ENCODE measurements at places on chromosomes 1 and 21. TPM values are rescaled to one million over a fixed set of nuclear protein-coding genes. Genes with fewer than 3 reads are reported as not detected.

DNA sequence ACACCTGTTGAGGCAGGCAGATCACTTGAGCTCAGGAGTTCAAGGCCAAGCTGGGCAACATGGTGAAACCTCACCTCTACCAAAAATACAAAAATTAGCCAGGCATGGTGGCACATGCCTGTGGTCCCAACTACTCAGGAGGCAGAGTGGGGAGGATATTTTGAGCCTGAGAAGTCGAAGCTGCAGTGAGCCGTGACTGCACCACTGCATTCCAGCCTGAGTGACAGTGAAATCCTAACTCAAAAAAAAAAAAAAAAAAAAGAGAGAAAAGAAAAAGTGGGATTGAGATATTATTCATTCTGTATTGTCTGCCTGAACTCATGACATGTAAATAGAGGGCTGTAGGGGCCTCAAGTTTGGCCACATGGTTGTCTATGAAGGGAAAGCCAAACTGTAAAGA lies 37.3 kb downstream of the WNT2B start:
- DNase-seq = no peak

GRCh38 chr1:38508232-38508631 lies 351.3 kb downstream of the RRAGC start:
- DNase-seq = no peak

DNA sequence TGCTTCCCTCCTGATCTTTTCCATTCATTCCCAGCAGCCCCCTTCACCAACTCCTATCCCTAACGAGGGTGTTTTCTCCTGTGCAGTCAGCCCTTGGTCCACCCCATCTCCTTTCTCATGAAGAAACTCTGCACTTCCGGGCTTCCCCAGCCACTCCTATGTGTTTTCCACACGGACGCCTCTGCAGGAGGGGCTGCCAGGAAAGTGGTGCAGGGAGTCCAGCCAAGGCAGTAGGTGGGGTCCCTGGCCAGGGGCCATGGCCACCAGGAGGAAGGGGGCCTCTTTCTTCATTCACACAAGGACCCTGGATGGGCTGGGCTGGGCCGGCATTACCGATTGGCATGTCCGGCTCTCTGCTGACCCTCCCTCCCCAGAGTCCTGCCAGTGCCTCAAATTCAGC lies 72.8 kb upstream of the EFHD2 start:
- no peak for DNase-seq

DNA sequence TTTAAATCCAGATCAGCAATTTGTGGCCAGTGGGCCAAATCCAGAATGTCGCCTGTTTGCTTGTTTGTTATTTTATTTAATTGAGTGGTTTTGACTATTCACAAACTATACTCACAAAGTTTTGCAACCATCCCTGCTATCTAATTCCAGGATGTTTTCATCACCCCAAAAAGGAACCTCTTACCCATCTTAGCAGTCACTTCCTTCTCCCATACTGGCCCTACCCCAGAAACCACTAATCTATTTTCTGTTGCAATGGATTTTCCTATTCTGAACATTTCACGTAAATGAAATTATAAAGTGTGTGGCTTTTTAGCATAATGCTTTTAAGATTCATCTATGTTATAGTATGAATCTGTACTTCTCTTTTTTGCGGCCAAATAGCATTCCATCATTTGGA lies 41.3 kb downstream of the WDTC1 start:
- no peak for DNase-seq

GRCh38 chr1:106677721-106678120 lies 378.8 kb upstream of the PRMT6 start:
- no peak for DNase-seq

DNA sequence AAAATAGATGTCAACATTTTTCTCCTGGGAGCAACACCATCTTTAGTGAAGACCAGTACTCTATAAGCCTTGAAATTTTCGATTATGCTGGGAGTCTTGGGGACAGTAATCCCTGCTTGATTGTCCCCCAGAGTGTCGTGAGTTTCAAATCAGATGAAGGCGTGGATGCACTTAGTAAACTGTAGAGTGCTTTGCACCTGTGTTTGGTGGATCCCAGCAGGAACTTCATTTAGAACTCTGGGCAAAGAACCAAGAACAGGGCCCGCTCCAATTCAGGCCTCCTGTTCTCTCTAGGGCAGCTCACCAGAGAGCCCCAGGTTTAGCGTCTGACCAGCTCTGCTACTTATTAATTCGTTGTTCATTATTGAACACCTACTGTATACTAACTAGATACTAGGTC lies 1.5 kb downstream of the GPX7 start:
- DNase-seq = no peak

- no peak for DNase-seq
Measured at GRCh38 chr1:94156096-94156625, 35.2 kb upstream of the ABCA4 start.

Gene GJA8
- not detected for total RNA-seq

Gene LCE1F
- total RNA-seq = not detected

Gene INAVA
- total RNA-seq = 3.1 TPM

Gene RAB7B
- total RNA-seq = 0.89 TPM

Gene CFHR5
- total RNA-seq = 80.3 TPM

Gene S100A9
- 603 TPM for total RNA-seq

Data from liver (tissue), 10 donors.